Caco-2 (cell line): ENCODE measurements at places on chromosomes 5 and 9. TPM values are rescaled to one million over a fixed set of nuclear protein-coding genes. Genes with fewer than 3 reads are reported as not detected.

DNA sequence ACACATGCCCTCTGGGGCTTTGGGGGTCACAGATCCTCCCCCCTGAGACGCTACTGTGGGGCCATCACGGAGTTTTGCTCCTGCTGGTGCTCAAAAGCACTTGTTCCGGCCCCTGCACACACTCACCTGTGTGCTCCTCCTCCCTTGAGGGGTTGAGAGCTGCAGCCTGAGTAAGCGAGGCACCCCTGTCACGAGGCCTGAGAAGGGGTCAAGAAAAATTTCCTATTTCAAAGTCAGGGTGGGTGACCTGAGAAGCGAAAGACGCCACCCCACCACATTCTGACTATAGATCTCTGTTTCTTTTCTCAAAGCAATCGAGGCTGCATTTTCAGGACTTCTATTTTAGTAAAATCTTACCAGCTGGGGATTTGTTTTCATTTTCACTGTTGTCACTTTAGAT, 138.5 kb downstream of the DCP2 start:
- no peak for DNase-seq
- no peaks in the 10 kb centered on the region for H3K4me1 ChIP-seq

DNA sequence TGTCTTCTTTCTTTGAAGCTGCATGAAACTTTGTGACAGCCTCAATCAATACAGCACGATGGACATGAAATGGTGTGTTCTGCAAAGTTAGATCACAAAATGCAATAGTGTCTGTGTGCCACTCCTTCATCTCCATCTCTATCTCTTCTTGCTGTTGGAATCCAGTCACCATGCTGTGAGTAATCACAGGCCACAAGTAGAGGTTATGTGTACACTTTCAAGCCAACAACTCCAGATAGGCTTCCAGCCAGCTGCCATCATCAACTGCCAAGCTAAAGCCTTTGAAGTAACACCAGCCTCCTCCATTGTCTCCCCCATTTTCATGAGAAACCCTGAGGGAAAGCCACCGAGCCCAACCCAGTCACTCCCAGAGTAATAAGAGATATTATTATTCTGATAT, 360.6 kb downstream of the PTPRD start:
- H3K4me3 ChIP-seq = no peak overlapping the region
- no peak for DNase-seq
- H3K27ac ChIP-seq = no peak overlapping the region
- no peaks in the 10 kb centered on the region for H3K27me3 ChIP-seq
- H3K4me1 ChIP-seq = no peaks in the 10 kb centered on the region
- H3K36me3 ChIP-seq = no peaks in the 10 kb centered on the region

DNA sequence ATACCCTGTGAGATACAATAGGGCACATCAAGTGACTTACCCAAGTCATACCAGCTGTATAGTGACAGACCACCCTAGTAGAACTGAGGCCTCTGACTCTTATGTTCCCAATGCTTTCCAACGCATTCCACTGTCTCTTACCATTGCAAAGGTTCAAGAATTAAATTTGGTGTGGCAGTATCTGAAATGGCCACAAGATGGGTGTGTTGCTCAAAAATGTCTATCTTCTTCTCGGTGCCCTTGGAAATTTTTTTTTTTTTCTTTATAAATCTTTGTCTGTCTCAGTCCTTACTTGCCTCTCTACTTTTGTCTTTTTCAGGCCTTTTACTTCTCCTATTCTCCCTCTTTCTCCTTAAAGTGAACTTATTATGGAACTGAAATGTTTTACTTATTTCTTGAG, 48.4 kb downstream of the GPR21 start:
- no peak overlapping the region for H3K27ac ChIP-seq
- no peak for DNase-seq
- peaks cover 4% of the 10 kb centered on the region; the same call in 1 of the 2 replicates for H3K4me1 ChIP-seq
- no peaks in the 10 kb centered on the region for H3K27me3 ChIP-seq

- no peak for DNase-seq
- H3K4me1 ChIP-seq = peaks cover 12% of the 10 kb centered on the region
- no peak overlapping the region for H3K4me3 ChIP-seq
- H3K36me3 ChIP-seq = no peaks in the 10 kb centered on the region
- no peak overlapping the region for H3K27ac ChIP-seq
- H3K27me3 ChIP-seq = no peaks in the 10 kb centered on the region
Measured at GRCh38 chr5:154262342-154262741, 71.8 kb downstream of the GALNT10 start.

GRCh38 chr9:113315231-113315630, 12.1 kb upstream of the RNF183 start:
- no peak overlapping the region for H3K4me3 ChIP-seq
- H3K27ac ChIP-seq = no peak overlapping the region
- H3K36me3 ChIP-seq = no peaks in the 10 kb centered on the region
- no peak for DNase-seq
- no peaks in the 10 kb centered on the region for H3K4me1 ChIP-seq
- H3K27me3 ChIP-seq = no peaks in the 10 kb centered on the region

DNA sequence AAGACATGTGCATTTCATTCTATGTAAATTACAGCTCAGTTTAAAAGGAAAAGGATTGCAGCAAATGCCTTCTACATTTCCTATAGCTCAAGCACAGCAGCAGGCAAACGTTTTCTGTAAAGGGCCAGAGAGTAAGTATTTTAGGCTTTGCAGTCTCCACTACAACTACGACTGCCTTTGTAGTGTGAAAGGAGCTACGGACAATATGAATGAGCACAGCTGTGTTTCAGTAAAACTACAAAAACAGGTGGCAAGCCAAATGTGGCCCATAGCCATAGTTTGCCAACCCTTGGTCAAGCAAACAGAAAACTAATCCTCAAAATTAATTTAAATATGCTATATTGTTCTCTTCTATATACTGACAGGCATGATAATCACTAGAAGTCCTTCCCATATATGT, 7.2 kb downstream of the PTBP3 start:
- no peaks in the 10 kb centered on the region for H3K27me3 ChIP-seq
- H3K4me1 ChIP-seq = peaks cover 32% of the 10 kb centered on the region
- no peak overlapping the region for H3K27ac ChIP-seq
- H3K4me3 ChIP-seq = no peak overlapping the region
- no peaks in the 10 kb centered on the region for H3K36me3 ChIP-seq

- H3K36me3 ChIP-seq = no peaks in the 10 kb centered on the region
- no peak overlapping the region for H3K4me3 ChIP-seq
- H3K27ac ChIP-seq = no peak overlapping the region
Measured at GRCh38 chr5:83921666-83922193, 201.1 kb upstream of the HAPLN1 start.

Gene CDH9
- not detected in 2 replicates for total RNA-seq

Gene PCA3
- not detected in 2 replicates for total RNA-seq

Gene KIAA0825
- 0.26 and 0.50 TPM in 2 replicates for total RNA-seq

Gene SLC12A2
- total RNA-seq = 85.2 and 87.8 TPM in 2 replicates

Gene GRXCR2
- 0.16 TPM in 1 of 2 replicates, not detected in the other for total RNA-seq
